ENCODE measurements at places on chromosomes 3 and 15.

- peak; percentile 29 for DNase-seq
Measured at GRCh38 chr3:126340081-126340511, 17.1 kb downstream of the KLF15 start.

DNA sequence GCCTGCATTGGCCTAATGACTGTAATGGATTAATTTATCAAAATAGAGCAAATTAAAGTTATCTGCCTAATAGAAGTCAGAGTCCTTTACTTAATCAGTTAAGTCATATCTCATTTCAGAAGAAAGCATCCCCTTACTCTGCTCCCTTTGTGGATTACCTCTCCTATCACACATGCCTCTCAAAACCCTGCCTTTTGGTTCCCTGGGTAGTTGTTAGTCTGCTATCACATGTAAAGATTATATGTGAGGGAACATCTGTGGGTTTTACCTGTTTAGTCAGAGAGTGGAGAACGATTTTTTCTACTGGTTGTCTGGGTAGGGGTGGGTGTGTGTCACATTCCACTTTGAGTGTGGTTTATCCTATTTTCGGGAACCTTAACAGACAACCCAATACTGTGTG is 16.4 kb downstream of the UBE2E2 start:
- no peak for DNase-seq

DNA sequence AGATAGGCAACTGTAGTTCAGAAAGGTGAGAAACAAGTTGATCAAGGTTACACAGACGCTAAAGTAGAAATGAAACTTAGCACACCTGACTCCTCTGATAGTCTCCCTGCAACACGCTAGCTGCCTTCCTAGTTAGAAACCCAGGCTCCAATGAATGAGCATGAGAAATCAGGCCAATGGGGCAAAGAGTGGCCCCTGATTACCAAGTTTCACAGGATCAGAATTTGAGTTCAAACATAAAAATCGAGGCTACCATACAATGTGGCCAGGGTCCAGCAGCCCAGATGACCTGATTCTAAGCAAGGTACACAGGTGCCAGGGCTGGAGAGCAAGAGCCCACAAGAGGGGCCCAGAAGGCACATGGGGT is 7.7 kb downstream of the PLD1 start:
- DNase-seq, result no peak

- no peak for DNase-seq
Measured at GRCh38 chr3:104947943-104948342, 418.8 kb upstream of the ALCAM start.

DNA sequence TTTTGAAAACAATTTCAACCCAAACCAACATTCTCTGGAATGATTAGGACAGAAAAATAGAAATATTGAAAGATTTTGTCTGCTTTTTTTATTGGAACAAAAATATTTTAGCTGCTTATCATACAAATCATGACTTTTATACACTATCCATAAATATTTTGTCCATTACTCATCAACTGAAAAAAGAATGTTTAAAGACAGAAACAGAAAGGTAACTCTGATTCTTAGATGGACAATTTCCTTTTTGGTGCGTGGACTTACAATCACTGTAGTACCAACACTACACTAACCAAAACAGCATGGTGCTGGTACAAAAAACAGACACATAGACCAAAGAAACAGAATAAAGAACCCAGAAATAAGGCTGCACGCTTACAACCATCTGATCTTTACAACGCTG is 582.8 kb upstream of the CCDC54 start:
- DNase-seq, result no peak

GRCh38 chr3:24678421-24678865 is 183.8 kb upstream of the THRB start:
- peak; percentile 69 for DNase-seq

- DNase-seq, result no peak
Measured at GRCh38 chr3:120214176-120214575, 70.8 kb downstream of the GPR156 start.

- no peak for DNase-seq
Measured at GRCh38 chr15:59352189-59352588, 20.5 kb downstream of the MYO1E start.

DNA sequence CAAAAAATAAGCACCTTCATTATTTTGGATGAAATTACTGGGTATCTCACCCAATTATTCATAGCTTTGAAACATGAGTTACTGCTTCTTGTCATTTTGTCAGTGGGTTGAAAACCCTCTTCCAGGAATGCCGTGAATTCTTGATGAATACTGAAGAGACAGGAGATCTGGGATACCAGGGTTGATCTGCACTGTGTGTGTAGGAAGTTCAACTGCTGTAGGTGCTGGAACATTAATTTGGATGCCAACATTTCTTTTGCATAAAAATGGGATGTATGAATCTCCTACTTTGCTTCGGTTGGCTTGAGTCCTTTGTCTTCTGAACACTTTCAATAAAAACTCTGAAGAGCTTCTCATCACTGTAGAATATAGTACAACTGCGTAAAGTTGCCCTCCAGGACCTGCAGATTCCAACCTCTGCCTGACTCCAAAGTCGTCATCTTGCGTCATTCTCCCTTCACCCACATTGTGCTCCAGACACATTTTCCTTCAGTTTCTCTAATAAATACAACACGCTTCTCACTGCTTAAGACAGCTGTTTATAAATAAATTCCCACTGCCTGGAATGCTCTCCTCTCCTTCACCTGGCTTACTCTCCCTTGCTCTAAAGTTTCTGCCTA is 312.7 kb upstream of the TGFBR2 start:
- DNase-seq, result no peak

GRCh38 chr3:12436514-12437220 is 47.6 kb upstream of the TSEN2 start:
- DNase-seq, result no peak

DNA sequence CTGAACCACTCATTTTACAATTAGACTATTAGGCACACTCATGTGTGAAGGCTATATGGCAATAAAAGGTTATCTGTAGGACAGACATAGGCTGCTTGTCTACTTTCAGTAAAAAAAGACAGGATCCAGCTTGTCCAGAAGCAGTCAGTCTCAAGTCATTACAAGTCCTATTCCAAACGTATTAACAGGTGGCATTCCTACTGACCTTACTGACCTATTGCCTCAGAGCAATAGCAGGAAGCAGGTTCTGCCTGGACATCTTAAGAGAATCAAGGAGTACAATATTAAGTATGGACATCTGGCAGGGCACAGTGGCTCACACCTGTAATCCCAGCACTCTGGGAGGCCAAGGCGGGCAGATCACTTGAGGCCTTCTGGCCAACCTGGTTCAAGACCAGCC is 7.0 kb downstream of the CMTM6 start:
- DNase-seq, result no peak

DNA sequence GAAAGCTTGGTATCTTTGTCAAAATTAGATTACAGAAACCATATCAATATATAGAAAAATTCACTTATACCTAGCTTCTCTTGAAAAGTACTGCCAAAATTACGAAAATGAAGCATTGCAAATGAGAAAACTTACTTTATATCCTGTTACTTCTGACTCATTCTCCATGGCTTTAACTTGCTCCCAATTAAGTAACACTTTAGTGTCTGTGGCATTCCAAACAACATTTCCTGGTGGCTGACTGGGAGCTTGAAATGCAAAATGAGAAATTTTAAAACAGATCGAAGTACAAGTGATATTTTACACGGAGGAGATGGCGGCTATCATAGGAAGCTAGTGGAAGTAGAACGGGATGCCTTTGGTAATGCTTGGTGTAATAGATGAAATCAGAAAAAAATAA is 347.3 kb downstream of the CNTN3 start:
- DNase-seq, result no peak

DNA sequence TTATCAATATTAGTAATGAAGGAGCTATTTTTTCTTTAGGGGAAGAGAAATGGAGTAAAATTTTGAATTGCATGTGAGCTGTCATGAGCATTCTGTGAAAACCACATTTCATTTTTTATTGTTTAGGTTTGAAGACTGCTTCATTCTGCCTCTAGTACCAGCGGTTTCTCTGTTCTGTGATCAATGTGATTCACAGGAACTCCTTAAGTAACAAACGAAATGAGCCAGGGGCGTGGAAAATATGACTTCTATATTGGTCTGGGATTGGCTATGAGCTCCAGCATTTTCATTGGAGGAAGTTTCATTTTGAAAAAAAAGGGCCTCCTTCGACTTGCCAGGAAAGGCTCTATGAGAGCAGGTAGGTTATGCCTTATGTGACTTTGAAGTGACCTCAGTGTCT is 13.0 kb downstream of the NIPA2 start:
- no peak for DNase-seq

- DNase-seq, result no peak
Measured at GRCh38 chr3:143283432-143284128, 164.0 kb downstream of the CHST2 start.

GRCh38 chr15:24948495-24948894 is 6.3 kb upstream of the SNRPN start:
- DNase-seq, result no peak

GRCh38 chr15:73231661-73232419 is 136.9 kb downstream of the HCN4 start:
- no peak for DNase-seq

- DNase-seq, result no peak
Measured at GRCh38 chr15:88681610-88682221, 42.9 kb downstream of the ISG20 start.

GRCh38 chr15:100770661-100771584 is 108.7 kb upstream of the ALDH1A3 start:
- peak; percentile 47 for DNase-seq

- no peak for DNase-seq
Measured at GRCh38 chr15:29799859-29800258, 22.4 kb downstream of the TJP1 start.

- no peak for DNase-seq
Measured at GRCh38 chr15:75126864-75127580, 74.7 kb upstream of the C15orf39 start.

GRCh38 chr3:194736277-194736895 is 50.7 kb downstream of the FAM43A start:
- no peak for DNase-seq

DNA sequence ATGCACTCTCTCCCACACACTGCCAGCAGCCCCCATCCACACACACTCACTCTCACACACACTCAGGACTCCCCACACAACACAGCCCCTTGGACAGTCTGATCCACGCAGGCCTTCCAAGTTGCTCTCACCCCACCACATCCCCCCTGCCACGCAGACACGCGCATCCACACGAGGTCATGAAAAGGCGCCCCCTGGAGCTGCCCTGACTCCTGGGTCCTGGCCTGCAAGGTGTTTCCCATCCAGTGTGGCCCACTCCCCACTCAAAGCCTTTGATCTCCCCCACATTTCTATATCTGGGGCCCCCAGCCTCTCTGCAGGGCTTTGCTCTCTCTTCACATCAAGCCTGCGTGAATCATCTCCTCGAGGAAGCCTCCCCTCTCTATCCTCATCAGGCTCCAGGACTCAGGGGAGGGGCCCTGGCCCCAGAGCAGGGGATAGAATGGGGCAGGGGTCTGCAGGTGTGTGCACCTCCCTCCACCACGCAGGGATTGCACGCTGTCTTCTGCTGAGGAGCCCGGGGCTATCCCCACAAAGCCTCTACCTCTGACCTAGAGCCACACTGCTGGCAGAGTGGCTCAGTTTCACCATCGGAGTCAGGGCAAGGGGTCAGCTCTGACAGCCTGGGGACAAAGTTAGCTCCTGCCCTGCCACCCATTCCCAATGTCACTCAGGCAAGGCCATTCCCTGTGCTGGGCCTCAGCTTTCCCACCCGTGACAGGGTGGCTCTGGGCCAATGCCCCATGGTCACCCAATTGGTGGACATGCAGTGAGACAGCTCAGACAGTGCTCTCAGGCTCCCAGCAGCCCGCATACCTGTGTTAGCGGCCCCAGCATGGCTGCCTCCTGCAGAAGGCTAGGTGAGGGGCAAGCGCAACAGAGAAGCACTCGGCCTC is 6.4 kb downstream of the MYL3 start:
- peak; percentile 34 for DNase-seq

GRCh38 chr15:77608774-77609173 is 23.9 kb downstream of the LINGO1 start:
- no peak for DNase-seq

DNA sequence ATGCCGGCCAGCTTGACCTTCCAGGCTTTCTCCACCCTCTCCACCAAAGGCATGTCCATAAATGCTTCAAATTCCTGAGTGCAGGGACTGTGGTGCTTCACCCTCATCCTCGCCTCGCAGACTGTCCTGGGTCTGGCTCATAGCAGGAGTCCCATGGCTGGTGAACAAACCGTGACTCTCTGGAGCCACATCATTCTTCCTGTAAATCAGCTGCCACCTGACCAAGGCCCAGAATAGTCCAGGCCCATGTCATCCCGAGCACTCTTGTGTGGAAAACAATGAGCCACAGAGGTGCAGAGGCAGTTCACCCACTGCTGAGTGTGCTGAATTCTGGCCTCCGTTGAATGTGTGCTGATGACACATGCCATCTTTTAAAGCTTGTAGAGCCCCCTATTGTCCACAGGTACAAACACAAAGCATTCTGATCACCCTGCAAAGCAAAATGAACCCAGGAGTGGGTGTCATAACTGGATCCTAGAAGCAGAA is 68.6 kb downstream of the ABHD5 start:
- DNase-seq, result no peak

GRCh38 chr3:48429960-48430707 is at the start of gene PLXNB1:
Gene PLXNB1, minus strand, starts transcription at chr3:48430086. Its CDS starts 5,475 bp downstream, at chr3:48424611.
- peak; percentile 96 for DNase-seq

GRCh38 chr3:155411500-155412223 is 118.2 kb upstream of the STRIT1 start:
- DNase-seq, result no peak

Data from RWPE2 (cell line).